ENCODE measurements at places on chromosomes 6 and 20.

DNA sequence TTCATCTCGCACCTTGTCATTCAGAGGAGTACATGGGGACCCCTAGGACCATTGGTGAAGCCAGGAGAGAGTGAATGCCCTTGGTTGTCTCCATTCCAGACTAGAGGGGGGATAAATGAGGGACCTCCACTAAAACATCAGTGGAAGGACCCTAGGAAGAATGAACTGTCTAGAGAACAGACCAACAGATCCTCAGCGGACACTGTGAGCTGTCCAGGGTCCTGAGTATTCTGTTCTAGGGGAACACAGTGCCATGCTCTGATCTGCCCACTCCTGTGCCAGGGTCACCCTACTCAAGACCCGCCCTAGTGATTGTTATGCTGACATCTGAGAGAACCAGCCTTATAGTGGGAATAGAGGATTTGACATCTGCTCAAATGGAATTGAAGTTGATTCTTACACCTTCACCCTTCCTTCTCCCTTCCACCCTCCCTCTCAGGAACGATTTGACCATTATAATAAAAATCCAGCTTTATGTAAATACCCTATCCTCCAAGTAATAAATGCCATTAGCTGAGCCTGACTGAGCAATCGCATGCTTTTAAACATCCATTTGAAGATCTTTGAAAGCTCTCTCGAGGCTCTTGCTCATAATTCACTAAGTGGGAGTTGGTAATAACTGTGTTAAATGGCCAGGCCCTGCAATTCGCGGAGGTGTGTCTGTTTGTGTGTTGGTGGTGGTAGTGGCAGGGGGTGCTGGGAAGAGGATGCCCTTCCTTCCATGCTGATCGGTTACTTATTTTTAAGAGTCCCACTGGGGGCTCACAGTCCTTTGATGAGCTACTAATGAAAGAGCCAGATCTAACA, 43.6 kb upstream of the SLC32A1 start:
- DNase-seq = peak; percentile 28

GRCh38 chr6:54085541-54085940, 25.7 kb upstream of the MLIP start:
- no peak for DNase-seq

DNA sequence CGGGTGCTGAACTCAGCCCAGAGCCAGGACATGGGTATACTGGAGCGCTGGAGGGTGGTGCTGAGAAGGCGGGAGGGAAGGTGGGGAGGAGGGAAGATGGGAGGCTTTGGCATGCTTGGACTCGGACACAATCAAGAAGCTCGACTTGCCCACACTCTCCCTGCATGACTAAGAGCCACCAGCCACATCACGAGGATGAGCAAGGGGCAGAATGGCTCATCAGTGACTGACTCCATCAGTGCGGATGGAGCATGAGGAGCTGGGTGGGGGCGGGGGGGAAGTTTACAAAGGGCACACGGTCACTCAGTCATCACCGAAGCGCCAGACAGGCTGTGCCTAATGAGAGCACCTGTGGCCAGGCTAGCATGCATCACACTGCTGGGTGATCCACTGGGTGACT, 222.8 kb downstream of the KIF16B start:
- no peak for DNase-seq

DNA sequence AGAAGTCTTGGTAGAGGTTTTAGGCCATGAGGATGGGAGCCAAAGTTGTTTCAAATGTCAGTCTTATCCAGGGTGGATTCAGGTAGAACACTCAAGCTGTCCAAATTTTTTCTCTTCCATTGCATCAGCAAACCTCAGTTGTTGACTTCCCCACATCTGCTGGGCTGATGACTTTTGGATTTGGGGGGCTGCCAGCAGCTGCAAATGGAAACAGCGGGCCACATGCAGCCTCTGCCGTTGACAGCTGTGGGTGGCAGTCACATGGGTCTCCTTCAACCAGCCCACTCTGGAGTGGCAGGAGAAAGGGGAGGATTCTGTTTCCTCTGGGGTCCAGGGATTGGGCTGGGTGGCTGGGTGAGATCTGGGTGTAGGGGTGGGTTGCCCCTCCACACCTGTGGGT, 5.8 kb upstream of the MLN start:
- DNase-seq = no peak

DNA sequence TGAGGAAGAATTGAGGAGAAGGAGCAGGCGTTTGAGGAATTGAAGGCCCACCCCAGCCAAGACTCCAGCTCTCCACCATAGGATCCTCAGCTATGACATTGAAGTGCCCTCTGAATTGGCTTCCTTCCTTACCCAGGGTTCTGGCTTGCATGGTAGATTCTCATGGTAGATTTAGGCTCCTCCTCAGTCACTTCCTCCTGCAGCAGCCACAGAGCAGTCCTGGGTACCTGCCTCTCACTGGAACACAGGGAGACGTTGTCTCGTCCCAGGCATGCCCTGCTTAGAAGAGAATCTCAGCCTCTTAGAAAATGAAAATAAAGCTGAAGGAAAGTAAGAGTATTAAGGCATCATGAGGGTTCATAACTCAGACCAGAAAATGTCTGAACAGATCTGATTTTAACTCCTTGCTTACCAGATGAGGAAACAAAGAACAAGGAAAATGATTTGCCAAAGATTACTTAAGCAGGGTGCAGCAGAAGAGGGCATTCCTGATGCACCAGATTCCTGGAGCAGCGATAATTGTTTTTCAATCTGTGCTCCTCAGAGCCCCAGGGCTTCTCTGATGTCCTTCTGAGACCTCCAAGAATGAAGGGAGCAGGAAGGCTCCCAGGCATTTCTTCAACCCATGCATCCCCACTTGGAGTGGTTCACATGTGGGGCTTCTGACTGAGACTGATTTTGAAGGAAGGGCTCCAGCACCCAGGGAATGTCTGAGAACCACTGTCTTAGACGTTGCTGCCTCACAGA, 219.8 kb downstream of the HIVEP2 start:
- peak; percentile 15 for DNase-seq
